Islet precursor cell (in vitro differentiated cells): ENCODE measurements at places on chromosomes 6 and 20.

DNA sequence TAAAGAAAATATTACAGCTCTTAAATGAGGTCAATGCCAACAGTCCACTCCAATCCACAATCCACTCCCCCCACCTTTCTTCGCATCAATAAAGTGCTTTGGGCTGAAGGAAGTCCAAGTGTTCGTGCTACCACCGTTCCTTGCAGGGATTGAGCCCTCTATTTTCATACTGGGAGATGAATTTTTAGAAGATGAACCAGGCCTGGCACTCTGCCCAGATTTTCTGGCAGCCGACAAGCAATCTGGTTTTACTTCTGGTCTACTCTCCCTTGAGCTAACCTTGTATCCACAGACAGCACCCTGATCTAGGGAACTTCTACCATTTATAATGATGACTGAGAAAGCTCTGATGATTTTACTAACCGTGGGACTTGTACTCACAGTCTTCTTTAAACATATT lies 72.3 kb downstream of the BTBD9 start:
- no peak for DNase-seq

GRCh38 chr20:41395667-41396664 lies 29.3 kb upstream of the EMILIN3 start:
- DNase-seq = peak; percentile 87

DNA sequence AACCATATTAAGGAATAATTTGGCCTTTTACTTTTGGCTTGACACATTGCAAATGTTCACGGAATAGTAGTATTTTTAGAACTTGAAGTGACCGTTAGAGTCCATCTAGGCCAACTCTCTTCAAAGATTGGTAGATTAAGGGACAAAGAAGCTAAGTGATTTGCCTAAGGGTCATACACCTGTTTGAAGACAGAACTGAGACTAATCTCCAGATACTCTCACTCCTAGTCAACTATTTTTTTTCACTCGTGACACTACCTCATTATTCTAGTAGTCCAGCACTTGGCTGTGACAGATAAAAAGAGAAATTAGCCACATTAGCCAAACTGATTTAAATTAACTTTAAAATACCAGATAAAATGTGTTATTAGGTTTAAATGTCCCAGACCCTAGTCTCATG lies 10.6 kb downstream of the ACSS2 start:
- no peak for DNase-seq

- no peak for DNase-seq
These were observed 137.6 kb upstream of the RIN2 start for GRCh38 chr20:19620446-19620845.

GRCh38 chr6:21157186-21157929 lies 436.2 kb upstream of the SOX4 start:
- DNase-seq = no peak

DNA sequence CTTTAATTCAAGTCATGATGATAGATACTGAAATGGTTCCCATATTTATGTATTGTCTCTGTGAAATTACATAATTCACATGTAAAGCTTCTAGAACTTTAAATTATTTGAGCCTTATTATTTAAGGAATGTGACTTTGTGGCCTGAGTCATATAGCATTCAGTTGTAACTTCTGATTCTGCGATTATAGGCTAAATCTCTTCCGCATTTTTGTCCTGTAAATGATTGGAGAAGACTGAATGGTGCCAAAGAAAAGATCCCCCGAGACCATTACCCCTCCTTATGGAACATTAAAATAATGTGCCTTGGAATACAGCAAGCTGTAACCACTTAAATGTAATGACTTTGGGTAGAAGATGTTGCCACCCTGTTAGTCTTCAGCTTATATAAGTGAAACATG lies 63.3 kb upstream of the MAP7 start:
- DNase-seq = no peak
